Activated naive CD8-positive, alpha-beta T cell treated with anti-CD3 and anti-CD28 coated beads, Interleukin-2, amount 10 ng/mL, durations not matched to agents 7 days and 5 days (primary cell): ENCODE measurements at places on chromosomes 5 and 9. TPM values are rescaled to one million over a fixed set of nuclear protein-coding genes. Genes with fewer than 3 reads are reported as not detected.

GRCh38 chr5:137995077-137995748 lies 37.7 kb downstream of the FAM13B start:
- H3K36me3 ChIP-seq = peaks cover 38% of the 10 kb centered on the region
- peaks cover 25% of the 10 kb centered on the region for H3K4me1 ChIP-seq
- no peak overlapping the region for H3K4me3 ChIP-seq
- no peak overlapping the region for H3K27ac ChIP-seq
- DNase-seq = no peak

- peaks cover 82% of the 10 kb centered on the region for H3K27me3 ChIP-seq
- H3K27ac ChIP-seq = no peak overlapping the region
- H3K4me3 ChIP-seq = no peak overlapping the region
- no peaks in the 10 kb centered on the region for H3K36me3 ChIP-seq
- H3K4me1 ChIP-seq = peaks cover 5% of the 10 kb centered on the region
These were observed 15.4 kb downstream of the LMX1B start for GRCh38 chr9:126628969-126629674.

Gene ANKRD18B
- not detected for total RNA-seq

- no peaks in the 10 kb centered on the region for H3K4me1 ChIP-seq
- H3K27ac ChIP-seq = no peak overlapping the region
- no peak overlapping the region for H3K4me3 ChIP-seq
- no peaks in the 10 kb centered on the region for H3K27me3 ChIP-seq
These were observed 144.0 kb downstream of the TMC1 start for GRCh38 chr9:72665421-72665820.

DNA sequence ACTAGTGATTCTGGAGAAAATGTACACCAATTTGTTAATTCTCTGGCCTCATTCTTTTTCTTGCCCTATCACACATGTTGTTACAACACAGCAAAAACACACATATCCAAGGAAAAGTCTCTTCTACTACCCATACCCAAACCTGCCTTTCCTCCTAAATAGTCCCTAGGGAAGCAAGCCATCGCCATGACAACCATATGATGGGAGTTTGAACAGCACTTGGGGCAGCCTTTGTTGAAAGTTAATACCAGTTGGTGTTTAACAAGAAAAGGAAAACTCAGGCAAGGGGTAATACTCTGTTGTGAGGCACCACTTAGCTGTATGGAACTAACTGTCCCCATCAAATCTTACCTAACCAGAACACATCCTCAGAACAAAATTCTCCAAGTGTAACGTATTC lies 1.7 kb downstream of the TRPM3 start:
- H3K27ac ChIP-seq = no peak overlapping the region
- no peak for DNase-seq
- H3K4me1 ChIP-seq = no peaks in the 10 kb centered on the region
- no peak overlapping the region for H3K4me3 ChIP-seq

- H3K4me1 ChIP-seq = peaks cover 4% of the 10 kb centered on the region
- no peak overlapping the region for H3K27ac ChIP-seq
- DNase-seq = no peak
- peaks cover 2% of the 10 kb centered on the region for H3K27me3 ChIP-seq
These were observed 265.5 kb downstream of the NDUFS4 start for GRCh38 chr5:53825926-53826325.
